ENCODE measurements at places on chromosomes 16 and 17. TPM values are rescaled to one million over a fixed set of nuclear protein-coding genes. Genes with fewer than 3 reads are reported as not detected.

GAST gene
- not detected for total RNA-seq

SLC16A6 gene
- total RNA-seq: 4.2 TPM

HSF5 gene
- total RNA-seq: under 0.01 TPM

GLIS2 gene
- 3.7 TPM for total RNA-seq

ALDH3A2 gene
- total RNA-seq: 25.9 TPM

TNFSF12 gene
- 10.7 TPM for total RNA-seq

KCNJ18 gene
- not detected for total RNA-seq

SOX15 gene
- total RNA-seq: 0.57 TPM

TBC1D3I gene
- not detected for total RNA-seq

B9D1 gene
- total RNA-seq: 92.4 TPM

AP2B1 gene
- 105 TPM for total RNA-seq
